ENCODE measurements at places on chromosomes 7 and 10. TPM values are rescaled to one million over a fixed set of nuclear protein-coding genes. Genes with fewer than 3 reads are reported as not detected.

CHAT gene
- total RNA-seq = 0.14 TPM

POR gene
- 31.6 TPM for total RNA-seq

NDUFB2 gene
- total RNA-seq = 94.1 TPM

HTR5A gene
- total RNA-seq = not detected

UCN3 gene
- not detected for total RNA-seq

COL28A1 gene
- total RNA-seq = 0.29 TPM

TMEM225B gene
- 2.5 TPM for total RNA-seq

LIPJ gene
- not detected for total RNA-seq

CYP17A1 gene
- total RNA-seq = not detected

ARMC3 gene
- not detected for total RNA-seq

SPOCK2 gene
- total RNA-seq = 291 TPM
